ENCODE measurements at places on chromosomes 3 and 15.

- DNase-seq: no peak
These were observed 479 bp downstream of the LRRC2 start for GRCh38 chr3:46565607-46566039.

- DNase-seq: no peak
These were observed 185.6 kb downstream of the APBA2 start for GRCh38 chr15:29071232-29071881.

DNA sequence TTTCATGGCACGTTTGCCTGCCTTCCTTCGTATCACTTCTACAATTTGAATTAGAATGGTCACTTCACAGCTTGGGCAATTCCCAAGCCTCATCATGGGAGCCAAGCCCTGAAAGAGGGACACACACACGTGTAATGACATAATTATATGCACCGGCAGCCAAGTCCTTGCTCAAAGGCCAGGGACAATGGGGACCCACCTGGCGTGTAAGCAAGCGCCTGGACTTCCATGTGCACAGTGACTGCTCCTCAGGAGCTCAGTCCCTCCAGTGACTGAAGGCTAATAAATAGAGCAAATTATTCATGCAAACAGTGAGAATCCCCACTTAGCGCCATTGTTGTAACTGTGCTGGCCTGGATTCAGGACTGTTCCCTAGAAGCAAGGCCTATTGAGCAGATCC lies 115.1 kb downstream of the DNAJB8 start:
- no peak for DNase-seq

DNA sequence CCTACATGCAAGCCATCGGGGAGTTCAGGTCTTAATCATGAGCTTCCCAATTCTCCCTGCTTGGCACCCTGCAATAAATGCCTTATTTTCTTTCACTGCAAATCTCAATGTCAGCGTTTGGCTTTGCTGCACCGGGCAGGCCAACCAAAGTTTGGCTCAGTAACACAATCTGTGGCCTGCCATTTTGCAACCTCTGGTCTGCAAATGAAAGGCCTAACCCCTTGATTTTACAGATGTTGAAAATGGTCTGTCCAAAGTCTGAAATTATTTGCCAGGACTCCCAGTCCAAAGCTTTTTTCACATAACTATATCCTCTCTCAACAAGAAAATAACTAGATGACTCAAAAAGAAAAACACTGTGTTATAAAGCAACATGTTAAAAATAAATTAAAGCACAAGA lies 34.0 kb upstream of the LEKR1 start:
- no peak for DNase-seq

Measured in stimulated activated CD4-positive, alpha-beta T cell treated with anti-CD3 and anti-CD28 coated beads, Interleukin-12 subunit alpha, Interleukin-12 subunit beta, amount 100 ng/mL, for 24 hours (primary cell).